ENCODE measurements at places on chromosomes 1 and 21.

DNA sequence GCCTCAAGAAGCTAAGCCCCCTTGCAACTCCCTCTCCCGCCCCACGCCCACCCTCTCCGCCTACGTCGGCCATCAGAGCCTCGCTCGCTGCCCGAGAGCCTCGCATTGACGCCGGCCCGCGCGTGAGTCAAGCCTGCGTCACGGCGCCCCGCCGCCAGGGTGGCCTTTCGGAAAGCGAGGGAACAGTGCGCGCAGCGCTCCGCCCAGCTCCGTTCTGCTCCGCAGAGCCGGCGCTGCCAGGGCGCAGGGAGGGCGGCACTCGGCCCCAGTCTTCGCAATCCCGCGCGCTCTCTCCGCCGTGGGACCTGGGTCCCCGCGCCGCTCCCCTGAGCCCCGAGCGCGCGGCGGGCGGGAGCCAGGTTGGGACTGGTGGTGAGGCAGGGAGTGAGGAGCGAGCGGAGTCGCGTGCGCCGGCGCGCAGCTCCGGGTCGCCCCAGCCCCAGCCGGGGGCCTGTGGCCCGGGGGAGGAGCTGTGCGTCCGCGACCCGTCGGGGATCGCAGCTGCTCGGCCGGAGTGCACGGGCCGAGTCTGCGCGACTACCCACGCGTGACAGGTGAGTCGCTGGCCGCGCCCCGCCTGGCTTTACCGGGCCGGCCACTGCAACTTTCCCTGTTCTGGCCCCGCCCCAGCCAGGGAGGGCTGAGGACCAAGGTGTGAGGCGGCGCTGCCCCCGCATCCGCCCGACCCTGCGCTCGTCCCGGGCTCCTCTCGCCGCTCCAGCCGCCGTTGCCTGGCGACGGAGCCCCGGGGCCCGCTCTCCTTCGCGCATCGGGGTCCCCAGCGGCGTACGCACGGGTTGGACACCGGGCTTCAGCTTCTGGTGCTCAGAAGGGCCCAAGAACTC lies at the start of gene SLC6A17:
Gene SLC6A17 (plus strand): TSS at position 165 of the 845 bp plus-strand sequence. CDS start 16,436 bp downstream, outside the sequence.
- DNase-seq, result no peak

DNA sequence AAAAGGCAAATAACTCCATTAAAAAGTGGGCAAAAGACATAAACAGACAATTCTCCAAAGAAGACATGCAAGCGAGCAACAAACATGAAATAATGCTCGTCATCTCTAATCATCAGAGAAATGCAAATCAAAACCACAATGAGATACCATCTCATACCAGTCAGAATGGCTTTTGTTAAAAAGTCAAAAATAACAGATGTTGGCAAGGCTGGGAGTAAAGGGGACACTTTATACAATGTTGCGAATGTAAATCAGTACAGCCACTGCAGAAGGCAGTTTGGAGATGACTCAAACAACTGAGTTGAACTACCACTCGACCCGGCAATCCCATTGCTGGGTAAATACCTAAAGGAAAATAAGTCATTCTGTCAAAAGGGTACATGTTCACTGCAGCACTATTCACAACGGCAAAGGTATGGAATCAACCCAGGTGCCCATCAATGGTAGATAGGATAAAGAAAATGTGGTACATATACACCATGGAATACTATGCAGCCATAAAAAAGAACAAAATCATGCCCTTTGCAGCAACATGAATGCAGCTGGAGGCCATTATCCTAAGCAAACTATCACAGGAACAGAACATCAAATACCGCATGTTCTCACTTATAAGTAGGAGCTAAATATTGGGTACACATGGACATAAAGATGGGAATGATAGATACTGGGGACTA lies 25.9 kb downstream of the TSPAN2 start:
- no peak for DNase-seq

GRCh38 chr1:31913968-31914367 lies 24.2 kb downstream of the PTP4A2 start:
- DNase-seq, result no peak

DNA sequence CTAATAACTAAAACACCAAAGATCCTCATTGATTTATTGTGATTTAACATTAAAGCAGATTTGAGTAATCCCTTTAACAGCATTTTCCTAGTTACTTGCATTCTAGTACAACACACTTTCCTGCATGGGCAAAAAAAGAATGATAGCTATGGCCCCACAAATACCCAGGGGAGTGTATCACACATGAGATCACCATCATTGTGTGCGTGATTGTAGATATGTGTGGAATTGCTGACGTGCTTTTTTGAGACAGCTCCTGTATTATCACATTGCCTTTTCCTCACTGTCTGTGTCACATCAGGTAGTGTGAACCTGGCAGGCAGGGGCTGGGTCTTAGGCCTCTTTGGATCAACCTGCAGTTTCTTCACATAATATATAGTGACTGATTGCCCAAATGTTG lies 48.5 kb upstream of the SAMD13 start:
- DNase-seq, result no peak

GRCh38 chr1:8170059-8170835 lies 144.1 kb upstream of the ERRFI1 start:
- DNase-seq, result no peak

GRCh38 chr1:64515427-64515826 lies 45.5 kb downstream of the CACHD1 start:
- DNase-seq, result peak; percentile 35

- no peak for DNase-seq
Observed at GRCh38 chr1:25800703-25801377, 847 bp downstream of the SELENON start.

- no peak for DNase-seq
Observed at GRCh38 chr1:193256019-193256418, 69.6 kb upstream of the B3GALT2 start.

DNA sequence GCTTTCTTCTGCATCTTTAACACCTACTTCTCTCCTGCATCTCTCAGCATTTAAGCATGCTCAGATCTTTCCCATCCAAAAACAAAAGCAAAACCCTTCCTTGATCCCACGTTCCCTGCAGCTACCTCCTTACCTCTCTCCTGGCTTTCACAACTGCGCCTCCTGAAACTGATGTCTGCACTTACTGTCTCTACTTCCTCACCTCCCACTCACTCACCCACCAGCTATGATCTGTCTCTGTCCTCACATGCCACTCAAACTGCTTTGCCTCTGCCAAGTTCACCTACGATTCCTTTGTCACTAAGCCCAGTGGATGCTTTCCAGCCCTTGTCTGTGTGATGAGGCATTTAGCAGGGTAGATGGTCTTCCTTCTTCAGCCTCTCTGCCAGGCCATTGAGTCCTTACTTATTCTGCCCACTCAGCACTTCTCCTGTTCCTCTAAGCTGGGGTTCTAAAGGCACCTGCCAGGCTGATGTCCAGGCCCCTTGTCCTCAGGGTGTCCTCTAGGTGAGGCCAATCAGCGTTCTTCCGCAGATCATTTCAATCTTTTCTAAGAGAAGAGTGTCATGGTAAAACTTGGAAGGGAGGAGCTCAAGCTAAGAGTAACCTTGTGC lies 10.0 kb upstream of the GJB3 start:
- DNase-seq, result no peak

- DNase-seq, result peak; percentile 64
Observed at GRCh38 chr1:186845576-186846210, 16.9 kb downstream of the PLA2G4A start.

GRCh38 chr1:71038942-71039341 lies 8.7 kb downstream of the PTGER3 start:
- no peak for DNase-seq

DNA sequence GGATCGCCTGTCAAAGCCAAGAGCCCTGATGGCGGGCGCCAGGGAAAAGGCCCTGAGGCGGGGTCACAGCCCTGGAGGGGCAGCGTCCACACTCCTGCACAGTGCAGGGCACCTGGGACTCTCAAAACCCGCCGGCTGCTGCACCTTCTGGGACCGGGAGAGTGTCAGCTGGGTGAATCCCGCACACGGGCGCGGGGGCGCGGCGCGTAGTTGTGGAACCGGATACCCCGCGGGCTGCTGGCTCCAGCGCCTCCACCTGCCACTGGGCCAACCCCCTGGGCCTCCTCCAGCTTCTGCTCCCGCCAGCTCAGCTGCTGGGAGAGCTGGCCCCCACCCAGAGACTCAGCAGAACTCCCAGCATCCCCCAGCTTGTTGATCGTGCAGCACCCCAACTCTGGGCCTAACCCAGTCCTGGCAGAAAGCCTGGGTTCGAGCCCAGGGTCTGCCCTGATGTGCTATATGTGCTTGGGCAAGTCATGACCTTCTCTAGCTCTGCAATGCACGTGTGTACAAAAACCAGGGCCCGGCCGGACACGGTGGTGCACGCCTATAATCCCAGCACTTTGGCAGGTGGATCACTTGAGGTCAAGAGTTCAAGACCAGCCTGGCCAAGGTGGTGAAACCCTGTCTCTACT lies 33.8 kb downstream of the NECAP2 start:
- no peak for DNase-seq

- no peak for DNase-seq
Observed at GRCh38 chr21:35674895-35675470, 385.3 kb downstream of the SETD4 start.

GRCh38 chr1:13733711-13734110 lies 33.7 kb downstream of the PRDM2 start:
- no peak for DNase-seq

GRCh38 chr1:79848316-79848715 lies 841.8 kb upstream of the ADGRL4 start:
- peak; percentile 7 for DNase-seq

DNA sequence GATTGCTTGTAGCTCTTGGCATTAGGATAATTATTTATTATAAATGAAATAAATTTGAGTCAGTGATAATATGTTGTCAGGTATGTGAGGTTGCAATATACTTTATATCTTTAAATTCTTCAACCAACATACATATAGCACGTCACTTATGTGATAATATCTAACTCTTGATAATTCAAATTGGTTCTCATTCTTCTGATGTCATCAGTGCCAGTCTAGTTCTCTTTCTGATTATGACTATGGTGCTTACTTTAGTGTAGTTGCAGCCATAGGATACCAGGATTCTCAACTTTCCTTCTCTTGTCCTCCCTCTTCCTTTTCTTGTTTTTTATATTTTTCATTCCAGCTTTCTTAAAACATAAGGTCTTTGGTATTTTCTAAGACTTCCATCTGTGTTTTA lies 34.8 kb upstream of the ATP6V1G3 start:
- no peak for DNase-seq

GRCh38 chr21:38798481-38798882 lies 7.2 kb upstream of the ETS2 start:
- no peak for DNase-seq

DNA sequence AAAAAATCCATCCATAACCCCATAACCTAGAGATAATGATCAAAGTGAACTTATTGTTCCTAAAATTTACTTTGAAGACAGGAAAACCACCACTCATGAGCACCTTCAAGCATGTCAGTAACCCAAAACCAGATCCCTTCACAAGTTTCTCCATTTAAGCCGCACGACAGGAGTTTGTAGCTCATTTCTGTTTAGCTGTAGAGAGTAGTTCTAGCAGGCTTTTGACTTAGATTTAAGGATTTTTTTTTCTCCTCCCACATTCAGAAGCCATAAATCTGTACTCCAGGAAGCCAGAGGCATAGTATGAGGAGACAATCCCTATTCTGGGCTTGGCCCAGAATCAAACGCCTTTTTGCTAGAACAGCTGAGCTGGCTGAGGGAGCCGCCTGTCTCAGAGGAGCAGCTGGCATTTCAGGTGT lies 25.6 kb downstream of the TOMM20 start:
- no peak for DNase-seq

DNA sequence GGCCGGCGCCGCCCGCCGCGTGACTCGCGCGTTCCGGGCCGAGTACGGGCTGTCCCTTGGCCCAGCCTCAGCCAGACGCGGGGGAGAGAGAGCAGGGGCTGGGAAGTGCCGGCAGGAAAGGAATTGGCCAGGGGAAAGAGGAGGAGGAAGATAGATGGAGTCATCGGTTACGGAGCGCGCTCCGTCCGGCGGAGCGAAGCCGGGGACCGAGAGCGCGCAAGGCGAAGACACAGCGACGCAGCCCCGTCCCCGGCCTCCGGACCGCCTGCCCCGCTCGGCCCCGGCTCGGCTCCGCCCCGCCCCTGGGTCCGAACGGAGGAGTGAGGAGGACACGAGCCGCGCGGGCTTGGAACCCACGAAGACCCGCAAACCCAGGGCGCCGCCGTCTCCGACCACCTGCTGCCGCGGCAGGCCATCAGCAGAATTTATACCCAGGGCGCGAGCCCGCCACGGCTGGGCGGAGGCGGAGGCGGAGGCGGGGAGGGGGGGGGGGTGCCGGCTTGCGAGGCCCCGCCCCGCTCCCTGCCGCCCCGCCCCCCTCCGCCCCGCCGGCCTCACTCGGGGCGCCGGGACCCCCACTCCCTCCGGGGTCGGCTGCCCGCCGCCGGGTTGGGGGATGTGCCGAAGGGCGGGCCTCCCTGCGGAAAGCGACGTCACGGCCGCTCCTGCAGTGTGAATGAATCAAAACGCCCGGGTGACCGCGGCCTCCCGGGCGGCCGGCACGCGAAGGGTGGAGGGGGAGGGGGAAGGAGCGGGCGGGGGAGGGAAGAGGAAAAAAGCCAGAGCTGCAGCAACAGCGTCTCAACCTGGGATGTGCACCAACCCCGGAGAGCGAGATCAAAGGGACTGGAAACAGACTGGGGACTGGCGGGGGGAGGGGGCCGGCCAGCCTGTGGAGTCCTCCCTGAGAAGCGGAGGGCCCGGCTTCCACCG lies at the start of gene LHX4:
Gene LHX4 (plus strand): TSS at position 782 of the 933 bp plus-strand sequence. CDS start 266 bp downstream, outside the sequence.
- no peak for DNase-seq

GRCh38 chr21:44059710-44060109 lies 47.5 kb upstream of the PWP2 start:
- DNase-seq, result no peak

DNA sequence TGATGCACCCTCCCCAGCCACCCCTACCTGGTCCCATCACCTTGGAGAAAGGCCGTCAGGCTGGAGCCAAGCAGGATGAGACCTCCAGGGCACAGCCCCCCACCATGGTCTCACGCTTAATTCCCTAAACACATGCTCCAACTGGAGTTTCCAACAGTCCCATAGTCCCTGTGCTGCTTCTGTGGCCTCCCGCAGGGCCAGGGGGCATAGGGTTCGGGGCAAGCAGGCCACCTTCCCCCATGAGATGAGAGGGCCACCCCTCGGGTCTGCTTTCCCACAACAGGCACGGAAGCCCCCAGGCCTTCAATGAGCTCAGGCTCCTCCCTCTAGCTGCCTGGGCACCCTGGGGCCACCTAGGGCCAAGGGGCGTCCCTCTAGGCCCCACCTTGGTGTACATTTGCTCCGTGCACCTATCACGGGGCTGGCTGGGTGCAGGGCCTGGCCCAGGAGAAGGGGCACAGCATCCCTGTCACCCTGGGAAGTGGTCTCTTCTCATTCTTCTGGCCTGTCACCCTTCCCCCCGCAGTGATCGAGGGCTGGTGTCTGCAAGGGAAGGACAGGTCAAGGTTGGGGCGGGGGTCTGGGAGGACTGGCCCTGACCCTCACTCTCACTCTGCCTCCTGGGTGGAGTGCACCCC lies 42.4 kb downstream of the TRIM11 start:
- DNase-seq, result no peak

Data from pons (tissue), 1 donor.